ENCODE measurements at places on chromosomes 2 and 18.

- peak; percentile 31 for DNase-seq
Measured at GRCh38 chr2:38315707-38316333, 61.3 kb downstream of the ATL2 start.

DNA sequence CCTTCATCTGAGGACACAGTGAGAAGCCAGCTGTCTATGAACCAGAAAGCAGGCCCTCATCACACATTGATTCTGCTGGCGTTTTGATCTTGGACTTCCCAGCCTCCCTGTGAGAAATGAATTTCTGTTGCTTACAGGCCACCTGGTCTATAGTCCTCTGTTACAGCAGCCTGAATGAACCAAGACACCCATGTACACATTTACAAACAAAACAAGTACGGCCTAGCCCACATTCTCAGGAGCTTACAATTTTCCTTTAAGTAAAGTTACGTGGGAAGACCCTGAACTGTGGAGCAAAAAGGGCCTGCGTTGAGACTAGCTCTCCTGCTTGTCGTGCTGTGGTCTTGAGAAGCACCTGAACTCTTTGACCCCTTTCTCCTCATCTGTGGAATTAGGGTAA is 12.0 kb upstream of the SLC20A1 start:
- no peak for DNase-seq

GRCh38 chr2:71822463-71822862 is 325.2 kb downstream of the CYP26B1 start:
- DNase-seq: no peak

- no peak for DNase-seq
Measured at GRCh38 chr2:11862049-11862448, 115.6 kb downstream of the LPIN1 start.

- DNase-seq: peak; percentile 88
Measured at GRCh38 chr18:32349728-32350395, 120.8 kb downstream of the GAREM1 start.

DNA sequence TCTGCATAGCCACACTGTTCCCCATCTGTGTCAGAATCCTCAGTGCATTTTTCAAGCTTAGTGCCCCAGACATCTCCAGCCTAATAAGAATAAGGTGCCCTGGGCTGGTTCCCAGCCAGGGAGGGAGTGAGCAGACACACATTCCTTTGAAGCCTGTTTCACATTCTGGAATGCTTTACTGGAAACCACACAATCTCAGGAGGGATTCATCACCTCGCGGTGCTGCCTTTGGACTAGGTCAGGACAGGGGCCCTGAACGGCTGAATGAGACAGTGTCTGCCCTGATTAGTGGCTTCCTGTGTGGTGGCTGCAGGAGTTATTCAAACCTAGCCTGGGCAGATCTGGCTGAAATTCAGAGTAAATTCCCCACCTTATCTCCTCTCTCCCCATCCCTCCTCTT is 108.0 kb upstream of the LDAH start:
- peak; percentile 29 for DNase-seq

DNA sequence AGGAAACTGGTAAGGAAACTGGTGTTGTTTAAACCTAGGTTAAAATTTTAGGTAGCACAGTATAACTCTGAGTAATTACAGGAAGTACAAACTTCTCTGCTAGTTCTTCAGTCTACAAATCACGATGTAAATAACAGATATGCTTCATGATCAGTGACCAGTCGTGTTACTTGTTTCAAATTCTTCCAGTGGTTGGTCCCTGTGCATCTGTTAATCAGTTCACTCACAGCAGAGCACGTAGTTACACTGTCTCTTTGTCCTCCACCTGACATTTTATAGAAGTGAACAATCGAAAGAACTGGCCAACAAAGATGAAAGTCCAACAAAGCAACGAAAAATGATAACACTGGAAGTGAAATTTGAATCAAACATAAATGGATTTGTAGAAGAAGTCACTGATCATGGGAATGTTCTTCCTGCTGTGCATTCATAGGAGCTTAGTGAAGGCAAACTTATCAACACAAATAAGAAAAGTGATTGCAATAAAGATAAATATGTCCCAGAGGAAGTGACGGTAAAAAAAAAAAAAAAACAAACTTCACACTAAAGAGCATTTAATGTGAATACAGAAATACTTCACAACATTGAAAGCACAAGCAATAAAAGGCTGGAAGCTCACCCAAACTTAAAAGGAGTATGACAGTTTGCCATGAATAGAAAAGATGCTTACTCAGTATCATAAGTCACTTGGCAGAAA is 7.0 kb downstream of the EIF2AK2 start:
- DNase-seq: no peak

GRCh38 chr18:36467614-36468013 is 170.1 kb downstream of the FHOD3 start:
- no peak for DNase-seq

GRCh38 chr18:50427896-50428295 is 53.0 kb downstream of the SKA1 start:
- DNase-seq: no peak

- DNase-seq: no peak
Measured at GRCh38 chr2:240764605-240765004, 55.4 kb downstream of the KIF1A start.

- no peak for DNase-seq
Measured at GRCh38 chr18:3599195-3599594, 149.2 kb downstream of the TGIF1 start.

DNA sequence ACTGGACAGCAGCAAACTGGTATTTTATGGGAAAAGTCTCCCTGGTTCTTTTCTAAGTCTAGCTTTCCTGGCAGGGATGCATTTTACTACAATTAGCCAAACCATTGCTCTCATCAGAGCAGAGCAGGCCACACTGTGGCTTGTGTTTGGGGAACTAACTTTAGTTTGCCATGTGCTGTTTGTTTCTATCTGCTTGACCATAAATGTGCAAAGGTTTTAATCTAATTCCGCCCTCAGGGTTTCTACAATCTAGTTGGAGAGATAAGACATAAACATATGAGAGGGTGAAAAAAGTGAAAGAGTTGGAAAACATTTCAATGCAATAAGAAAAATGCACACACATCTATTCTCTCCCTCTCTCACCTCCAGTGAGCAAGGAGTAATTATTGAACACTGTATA is 86.9 kb upstream of the MAPK4 start:
- no peak for DNase-seq

GRCh38 chr2:205827809-205828365 is 145.6 kb downstream of the NRP2 start:
- DNase-seq: no peak

- no peak for DNase-seq
Measured at GRCh38 chr2:119574108-119574815, 30.0 kb downstream of the CFAP221 start.

DNA sequence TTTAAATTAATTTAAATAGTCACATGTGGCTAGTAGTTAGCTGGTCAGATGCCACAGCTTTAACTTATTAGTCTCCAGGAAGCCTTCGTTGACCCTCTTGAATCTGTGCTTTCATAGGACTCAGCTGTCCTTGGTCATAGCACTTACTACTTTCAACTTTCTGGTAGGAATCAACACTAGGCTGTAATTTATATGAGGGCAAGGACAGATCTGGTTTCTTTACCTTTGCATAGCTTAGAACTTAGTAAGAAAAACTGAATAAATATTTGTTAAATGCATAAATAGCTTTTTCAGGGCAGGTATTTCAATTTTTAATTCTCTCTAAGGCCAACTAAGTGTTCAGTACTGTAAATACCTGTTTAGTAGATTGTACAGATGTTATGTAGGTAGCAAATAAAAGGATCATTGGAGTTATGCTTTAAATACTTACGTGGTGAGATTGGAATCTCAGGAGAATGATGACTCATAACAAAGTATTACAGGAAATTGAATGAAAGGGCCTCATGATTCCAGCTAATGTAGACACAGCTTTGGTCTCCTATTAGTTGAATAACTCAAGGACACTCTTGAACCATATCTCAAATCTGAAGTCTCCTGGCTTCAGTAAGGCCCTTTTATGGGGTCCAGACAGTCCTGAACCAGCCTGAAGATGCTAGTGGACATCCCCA is 2.6 kb downstream of the CLIP4 start:
- DNase-seq: no peak

DNA sequence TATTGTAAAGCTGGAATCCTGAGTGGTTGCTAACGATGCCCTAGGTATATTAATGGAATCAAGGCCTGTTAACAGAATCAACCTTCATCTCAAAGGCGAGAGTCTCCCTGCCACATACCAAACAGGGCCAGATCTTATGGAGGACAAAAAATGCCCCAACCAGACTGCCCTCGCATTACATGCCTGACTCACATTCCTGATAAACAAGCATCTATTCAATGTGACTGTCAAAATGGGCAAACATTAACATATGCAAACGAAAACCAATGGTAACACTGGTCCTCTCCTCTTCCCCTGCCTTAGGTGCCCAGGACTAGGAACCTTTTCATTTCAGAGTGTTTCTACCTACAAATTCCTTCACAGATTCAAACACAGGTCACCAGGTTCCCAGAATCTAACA is 83.4 kb downstream of the COL6A3 start:
- DNase-seq: no peak

- DNase-seq: no peak
Measured at GRCh38 chr2:74205596-74205995, 7.2 kb downstream of the MTHFD2 start.

DNA sequence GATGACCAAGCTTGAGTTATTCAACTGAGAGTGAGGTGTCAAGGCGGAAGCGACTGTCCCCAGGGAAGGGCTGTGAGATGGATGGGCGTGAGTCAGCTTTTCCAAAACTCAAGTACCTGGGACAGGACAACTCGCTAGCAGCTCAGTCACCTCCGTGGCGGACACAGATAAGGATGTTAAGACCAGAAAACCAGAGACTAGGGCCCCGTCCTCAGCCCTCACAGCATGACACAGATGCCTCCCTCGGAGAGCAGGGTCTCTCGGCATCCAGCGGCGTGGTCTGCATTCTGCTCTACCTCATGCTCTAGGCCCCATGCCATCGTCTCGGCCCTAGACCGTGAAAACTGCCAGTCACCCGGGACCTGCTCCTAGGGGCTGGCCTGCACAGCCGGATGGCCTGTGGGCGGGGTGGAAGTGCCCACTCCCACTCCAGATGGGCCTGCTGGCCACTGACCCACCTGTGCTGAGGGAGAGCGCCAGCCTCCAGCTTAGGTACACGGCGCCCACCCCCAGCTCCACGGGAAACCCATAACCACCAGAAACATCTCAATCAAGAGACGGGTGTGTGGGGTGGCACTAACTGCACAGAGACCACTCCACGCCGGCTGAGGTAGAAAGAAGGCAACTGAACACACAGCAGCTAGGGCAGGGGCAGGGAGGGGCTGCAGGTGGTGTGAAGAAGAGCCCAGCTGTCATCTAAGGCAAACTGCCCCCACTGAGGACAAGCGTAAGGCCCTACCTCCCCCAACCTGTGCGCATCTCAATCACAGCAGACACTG is 39.8 kb downstream of the ANO7 start:
- DNase-seq: no peak

- DNase-seq: peak; percentile 39
Measured at GRCh38 chr2:38581193-38582147, 21.3 kb downstream of the HNRNPLL start.

DNA sequence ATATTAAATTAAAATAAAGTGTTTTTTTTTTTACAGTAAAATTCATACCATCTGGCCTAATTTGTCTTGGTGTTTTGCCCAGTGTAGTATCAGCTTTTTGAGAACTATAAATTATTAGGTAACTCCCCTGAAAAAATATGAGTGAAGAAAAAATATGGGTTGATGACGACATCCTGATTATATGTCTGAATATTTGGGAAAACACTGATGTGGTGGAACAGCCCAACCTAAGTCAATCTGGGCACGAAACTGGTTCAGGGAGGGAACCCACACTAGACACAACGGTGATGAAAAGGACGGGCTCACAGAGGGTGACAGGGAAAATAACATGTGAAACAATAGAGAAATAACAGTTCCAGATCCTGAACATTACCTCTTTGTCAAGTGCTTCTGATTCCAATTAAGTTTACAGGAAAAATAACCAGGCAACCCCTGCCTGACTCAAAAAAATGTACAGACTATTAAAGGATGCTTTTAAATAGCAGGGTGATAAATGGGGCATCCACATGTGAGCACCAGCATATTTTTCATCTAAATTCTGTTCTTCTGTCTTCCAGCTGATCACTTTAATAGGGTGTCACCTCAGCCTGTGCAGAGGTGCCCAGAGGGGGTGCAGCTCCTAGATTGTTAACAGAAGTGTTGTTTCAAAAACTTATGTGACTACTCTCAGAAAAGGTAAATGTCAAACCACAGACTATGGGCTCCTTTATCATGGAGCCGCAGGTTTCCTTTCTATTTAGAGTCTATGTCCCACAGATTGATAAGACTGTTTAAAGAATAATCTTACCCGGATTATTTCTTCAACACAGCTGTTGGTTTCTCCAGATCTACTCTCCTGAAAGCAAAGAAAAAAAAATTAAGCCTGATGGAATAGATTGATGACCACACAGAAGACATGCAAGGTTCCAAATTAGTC is 305.4 kb downstream of the AFF3 start:
- peak; percentile 84 for DNase-seq

DNA sequence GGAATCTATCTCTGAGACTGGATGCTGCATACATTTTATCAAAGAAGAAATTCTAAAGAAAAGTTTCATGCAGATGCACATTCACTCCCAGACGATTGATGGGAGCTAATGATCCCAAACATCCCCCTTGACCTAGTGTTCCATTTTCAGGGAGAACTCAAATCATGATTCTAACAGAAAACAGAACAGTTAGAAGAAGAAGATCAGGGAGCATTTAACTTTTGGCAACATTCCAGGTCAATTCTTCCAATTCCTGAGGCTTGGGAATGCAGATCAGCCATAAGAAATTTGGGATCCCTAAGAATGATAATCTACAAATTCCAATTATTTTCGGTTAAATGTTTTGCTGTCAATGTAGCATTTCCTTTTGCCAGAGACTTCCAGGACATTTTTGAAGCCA is 96.6 kb downstream of the CPO start:
- no peak for DNase-seq

DNA sequence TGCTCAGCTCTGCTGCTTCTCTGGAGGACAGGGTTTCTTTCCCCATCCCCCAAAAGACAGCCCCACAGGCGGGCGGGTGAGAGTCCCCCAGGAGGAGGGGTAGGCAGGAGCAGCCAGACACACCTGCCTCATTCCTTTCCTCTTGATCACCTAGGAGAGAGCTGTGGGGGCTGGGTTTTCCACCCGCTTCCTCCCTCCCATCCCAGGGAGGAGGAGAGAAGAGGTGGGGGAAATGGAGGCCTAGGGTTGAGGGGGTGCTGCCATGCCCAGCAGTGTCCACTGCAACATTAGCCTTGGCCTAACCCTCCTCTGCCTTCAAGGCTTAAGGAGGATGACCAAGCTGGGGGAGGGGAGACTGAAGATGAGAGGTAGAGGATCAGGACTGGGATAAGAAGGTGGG is 14.7 kb downstream of the WNT10A start:
- DNase-seq: no peak

GRCh38 chr2:137800386-137800785 is 163.9 kb upstream of the HNMT start:
- DNase-seq: no peak
